ENCODE measurements at places on chromosomes 16 and 17.

GRCh38 chr16:4505356-4506147 is 29.4 kb downstream of the HMOX2 start:
- peak; percentile 53 for DNase-seq

- no peak for DNase-seq
Observed at GRCh38 chr16:85465328-85466303, 147.5 kb upstream of the GSE1 start.

DNA sequence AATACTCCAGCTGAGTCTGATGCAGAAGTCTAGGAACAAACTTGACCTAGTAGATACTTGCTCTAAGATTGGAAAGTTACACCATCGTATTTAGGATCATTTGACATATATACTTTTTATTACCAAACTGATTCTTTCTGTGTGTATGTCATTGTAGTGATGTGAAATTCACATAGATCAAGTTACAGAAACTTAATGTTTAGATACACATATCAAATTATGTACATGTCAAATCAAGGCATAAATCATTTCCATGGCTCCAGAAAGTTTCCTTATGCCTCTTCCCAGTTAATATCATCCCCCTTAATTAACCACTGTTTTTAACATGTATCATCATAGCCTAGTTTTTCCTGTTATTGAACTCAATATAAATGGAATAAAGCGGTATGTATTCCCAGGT is 292.0 kb upstream of the CDH11 start:
- DNase-seq, result no peak

- no peak for DNase-seq
Observed at GRCh38 chr16:839643-840408, 39.3 kb upstream of the GNG13 start.

DNA sequence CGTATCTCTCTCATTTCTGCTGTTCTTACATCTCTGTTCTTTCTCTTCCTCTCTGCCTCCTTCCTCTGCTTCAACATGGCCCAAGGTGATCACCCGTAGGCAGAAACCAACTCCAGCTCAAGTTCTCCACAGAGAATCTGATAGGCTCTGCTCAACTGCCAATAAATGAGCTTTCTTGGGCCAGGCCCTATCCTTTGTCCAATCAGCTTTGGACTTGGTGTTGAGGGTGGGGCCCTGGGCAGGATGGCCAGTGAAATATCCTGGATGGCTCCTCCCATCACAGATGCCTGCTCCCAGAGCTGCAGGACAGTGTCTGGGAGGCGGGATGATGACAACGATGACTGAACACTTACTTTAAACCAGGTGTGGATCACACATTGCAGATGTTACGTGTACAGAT is 17.4 kb upstream of the BRD7 start:
- no peak for DNase-seq

GRCh38 chr17:80868022-80868609 is 123.5 kb upstream of the CHMP6 start:
- no peak for DNase-seq

All from activated CD4-positive, alpha-beta T cell treated with anti-CD3 and anti-CD28 coated beads, Interleukin-2, amount 50 U/mL, for 24 hours (primary cell).